ENCODE measurements at places on chromosomes 16 and 17.

DNA sequence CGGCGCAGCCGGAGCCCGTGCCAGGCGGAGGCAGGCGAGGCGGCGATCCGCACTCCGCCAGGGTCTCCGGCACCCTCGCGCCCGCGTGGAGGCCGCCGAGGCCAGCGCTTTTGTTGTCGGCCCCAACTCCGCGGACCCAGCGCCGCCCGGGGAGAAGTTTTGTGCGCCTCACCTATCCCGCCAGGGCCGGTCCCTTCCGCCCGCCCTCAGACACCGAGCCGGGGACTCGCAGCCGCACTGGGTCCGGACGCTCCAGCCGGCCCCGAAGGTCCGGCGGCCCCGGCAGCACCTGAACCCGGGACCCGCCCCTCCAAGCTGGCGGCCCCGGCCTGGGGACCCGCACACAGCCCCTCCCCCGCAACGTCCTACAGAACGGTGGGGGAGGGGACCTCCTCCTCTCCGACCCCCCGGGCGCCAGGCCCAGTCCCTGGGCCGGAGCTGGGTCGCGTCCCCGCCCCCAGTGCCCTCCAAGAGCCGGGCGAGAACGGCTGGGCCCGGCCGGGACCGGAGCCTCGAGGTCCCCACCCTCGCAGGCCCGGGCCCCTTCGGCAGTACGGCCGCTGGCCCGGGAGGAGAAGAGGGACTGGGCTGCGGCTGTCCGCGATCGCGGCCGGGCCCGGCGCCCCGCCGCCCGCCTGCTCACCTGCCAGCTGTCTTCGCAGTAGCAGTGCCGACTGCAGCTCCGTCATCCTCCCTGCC is 698 bp downstream of the UBE2G1 start:
- DNase-seq, result no peak

DNA sequence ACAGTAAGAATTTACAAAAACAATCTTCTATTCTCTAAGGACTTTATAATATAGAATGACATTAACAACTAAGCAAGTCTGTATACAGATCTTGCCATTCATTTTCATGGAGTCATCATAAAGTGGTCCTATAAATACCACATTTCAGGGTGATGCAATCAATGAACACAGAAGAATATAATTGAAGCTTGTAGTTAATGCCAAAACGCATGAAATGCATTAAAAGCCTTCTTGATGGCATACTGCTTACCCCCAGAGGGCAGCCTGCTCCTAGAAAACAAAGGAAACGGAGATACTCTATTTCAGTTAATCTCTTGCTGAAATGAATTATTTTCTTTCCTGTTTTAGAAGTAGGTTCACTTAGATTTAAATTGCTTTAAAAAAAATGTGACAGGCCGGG is 45.2 kb upstream of the STAC2 start:
- no peak for DNase-seq

- DNase-seq, result peak; percentile 69
Observed at GRCh38 chr16:72989579-72990551, 58.1 kb downstream of the ZFHX3 start.

DNA sequence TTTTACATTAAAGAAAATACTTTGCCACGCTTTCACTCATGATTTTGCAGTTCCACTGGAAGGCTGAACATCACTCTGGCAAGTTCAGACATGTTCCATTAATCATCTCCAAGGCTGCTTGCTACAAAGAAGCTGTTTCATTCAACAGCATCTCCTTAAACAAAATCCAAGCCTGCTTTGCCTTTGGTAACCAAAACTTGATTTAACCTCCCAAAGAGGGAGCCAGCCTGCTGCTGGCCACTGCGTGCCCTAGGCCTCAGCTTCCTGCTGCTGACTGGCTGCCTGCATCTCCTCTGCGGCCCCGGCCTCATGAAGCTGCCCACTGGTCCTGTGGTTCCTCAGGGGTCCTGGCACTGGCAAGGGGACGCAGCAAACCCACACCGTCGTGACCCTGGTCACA is 31.8 kb downstream of the ANKRD11 start:
- DNase-seq, result no peak

DNA sequence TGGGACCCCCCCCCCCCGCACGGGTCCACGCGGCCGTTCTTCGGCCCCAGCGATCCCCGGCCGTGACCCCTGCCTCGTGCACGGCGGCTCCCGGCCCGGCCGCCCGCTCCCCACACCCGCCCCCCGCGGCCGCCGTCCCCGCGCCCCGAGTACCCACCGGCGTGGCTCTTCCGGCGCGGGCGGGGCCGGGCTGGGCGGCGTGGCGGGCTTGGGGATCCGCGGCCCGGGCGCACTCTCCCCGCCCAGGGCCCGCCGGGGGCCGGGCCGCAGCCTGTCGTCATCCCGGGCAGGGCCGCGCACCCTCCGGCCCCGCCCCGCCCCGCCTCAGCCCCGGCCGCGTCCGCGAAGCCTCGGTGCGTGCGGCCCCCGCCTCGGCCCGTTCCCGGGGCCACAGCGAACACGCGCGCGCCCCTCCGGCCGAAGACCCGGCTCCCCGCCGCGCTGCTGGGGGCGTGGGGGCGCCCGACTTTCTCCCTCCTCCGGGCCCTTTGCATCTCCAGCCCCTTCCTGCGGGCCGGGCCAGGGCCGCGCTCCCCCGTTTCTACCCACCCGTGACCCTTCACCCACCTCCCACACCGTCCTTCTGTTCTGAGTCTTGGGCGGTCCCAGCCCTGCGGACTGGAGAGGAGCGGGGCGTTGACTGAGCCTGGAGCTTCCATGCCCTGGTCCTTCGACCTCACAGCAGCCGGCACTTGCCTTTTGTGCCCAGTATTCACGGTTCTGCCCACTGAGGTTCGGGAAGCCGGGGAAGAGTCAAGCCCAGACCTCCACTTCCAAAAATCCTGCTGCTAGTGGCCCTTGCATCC is 840 bp downstream of the MYO1C start:
- DNase-seq, result peak; percentile 17

DNA sequence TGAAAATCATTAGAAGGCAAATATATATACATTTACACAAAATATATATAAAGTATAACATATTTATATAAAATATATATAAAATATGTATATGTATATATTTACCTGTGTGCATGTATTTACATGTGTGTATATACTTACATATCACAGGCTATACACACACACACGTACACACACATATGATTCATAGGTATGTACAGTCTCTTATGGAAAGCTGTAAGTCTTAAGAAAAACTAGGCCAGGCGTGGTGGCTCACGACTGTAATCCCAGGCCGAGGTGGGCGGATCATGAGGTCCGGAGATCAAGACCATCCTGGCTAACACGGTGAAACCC is 14.7 kb downstream of the TOM1L2 start:
- no peak for DNase-seq

GRCh38 chr17:54990118-54990517 is 21.6 kb downstream of the STXBP4 start:
- DNase-seq, result no peak

DNA sequence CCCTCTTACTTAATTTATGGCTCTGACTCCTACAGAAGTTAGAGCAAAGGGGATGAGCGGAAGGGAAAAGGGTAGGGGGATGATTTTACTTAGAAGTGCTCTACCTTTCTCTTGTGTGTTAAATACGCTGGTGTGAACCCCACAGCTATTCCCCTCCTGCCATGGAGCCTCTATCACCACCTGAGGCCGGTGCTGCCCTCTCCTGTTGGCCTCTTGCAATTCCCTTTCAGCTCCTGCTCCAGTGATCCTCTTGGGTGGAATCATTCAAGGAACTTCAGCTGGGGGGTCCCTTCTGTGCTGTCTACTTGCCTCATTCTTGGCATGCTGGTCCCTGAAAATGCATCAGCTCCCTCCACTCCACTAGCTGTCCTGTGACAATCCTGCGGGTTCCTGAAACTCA is 41.8 kb upstream of the CDH8 start:
- no peak for DNase-seq

Measured in SW 1271 (cell line).